ENCODE measurements at places on chromosomes 5 and 9. TPM values are rescaled to one million over a fixed set of nuclear protein-coding genes. Genes with fewer than 3 reads are reported as not detected.

ANXA2R gene
- 7.7 TPM for total RNA-seq

IL13 gene
- total RNA-seq = not detected

FOXD4L4 gene
- total RNA-seq = 0.17 TPM

TAS2R1 gene
- not detected for total RNA-seq

NMUR2 gene
- total RNA-seq = not detected

CDC26 gene
- total RNA-seq = 67.9 TPM

PCDHA2 gene
- total RNA-seq = not detected

SLC46A2 gene
- not detected for total RNA-seq

GMCL2 gene
- total RNA-seq = not detected

SLC28A3 gene
- not detected for total RNA-seq

TYRP1 gene
- 0.85 TPM for total RNA-seq

C6 gene
- not detected for total RNA-seq

NOXA1 gene
- total RNA-seq = 2.6 TPM

RASEF gene
- 0.17 TPM for total RNA-seq

ITK gene
- total RNA-seq = not detected

CYSTM1 gene
- total RNA-seq = 8.7 TPM

UBAP1 gene
- total RNA-seq = 22.8 TPM

ACTBL2 gene
- 0.17 TPM for total RNA-seq

IGIP gene
- total RNA-seq = 5.0 TPM

TPPP gene
- total RNA-seq = 0.14 TPM

TTC23L gene
- not detected for total RNA-seq

IFNA1 gene
- not detected for total RNA-seq

BARHL1 gene
- not detected for total RNA-seq

CCDC183 gene
- total RNA-seq = 0.37 TPM

GHR gene
- total RNA-seq = 3.2 TPM

IFNA2 gene
- total RNA-seq = not detected

POU5F2 gene
- 1.2 TPM for total RNA-seq

SMIM33 gene
- total RNA-seq = not detected

DAB2 gene
- 129 TPM for total RNA-seq

TMEM203 gene
- total RNA-seq = 31.1 TPM

TSSK1B gene
- total RNA-seq = not detected

WDR38 gene
- total RNA-seq = not detected

DBH gene
- not detected for total RNA-seq

RNF224 gene
- total RNA-seq = not detected

TRIM14 gene
- total RNA-seq = 1.5 TPM

CARTPT gene
- not detected for total RNA-seq

PDZD2 gene
- 2.6 TPM for total RNA-seq

Measured in dermis blood vessel endothelial cell (primary cell).